NCI-H524 treated with DMSO at 0.1 percent for 48 hours (cell line): ENCODE measurements at places on chromosomes 3 and 15.

DNA sequence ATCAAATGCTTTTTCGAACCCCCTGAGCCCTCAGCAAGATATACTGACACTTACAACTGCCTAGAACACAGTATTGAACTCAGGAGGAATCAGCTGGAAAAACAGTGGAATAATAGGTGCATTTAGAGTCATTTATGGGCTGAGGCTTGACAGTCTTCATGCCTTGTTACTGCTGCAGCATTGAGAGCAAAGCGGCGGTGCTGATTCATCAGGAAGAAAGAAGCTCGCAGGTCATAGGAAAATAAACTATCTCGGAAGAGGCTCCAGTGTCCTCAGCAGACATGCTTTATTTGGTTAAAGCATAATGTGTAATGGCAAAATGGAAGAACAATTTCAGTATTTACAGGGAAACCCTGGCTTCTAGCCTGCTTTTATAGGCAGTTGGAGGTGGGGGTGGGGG, 30.1 kb upstream of the NEO1 start:
- no peak for DNase-seq

DNA sequence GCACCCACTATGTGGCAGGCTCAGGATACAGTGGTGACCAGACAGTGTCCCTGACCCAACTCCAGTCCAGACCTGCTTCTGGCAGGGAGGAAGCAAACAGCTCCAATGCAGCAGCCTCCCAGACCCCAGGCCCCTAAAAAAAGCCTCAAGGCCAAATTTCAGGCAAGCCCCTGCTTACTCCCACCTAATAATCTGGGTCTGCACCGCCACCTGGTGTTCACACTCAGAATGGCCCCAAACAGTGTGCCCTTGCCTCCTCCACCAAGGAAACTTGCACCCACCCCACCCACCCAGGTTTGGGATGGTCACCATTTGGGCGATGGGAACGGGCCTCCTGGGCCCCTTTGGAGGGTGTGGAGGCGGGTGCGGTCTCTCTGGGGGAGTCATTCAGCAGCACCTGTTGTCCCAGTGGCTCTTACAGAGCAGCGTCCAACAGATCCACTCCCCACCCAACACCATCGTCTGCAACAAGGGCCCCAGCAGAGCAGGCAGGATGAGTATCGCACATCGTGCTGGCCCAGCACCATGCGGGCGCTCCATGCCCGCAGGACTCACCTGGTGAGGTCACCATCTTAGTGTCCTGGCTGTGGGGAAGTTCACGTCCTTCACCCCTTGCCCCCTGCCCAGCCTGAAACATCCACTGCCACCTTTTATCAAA, 17.3 kb downstream of the C3orf18 start:
- DNase-seq: no peak

DNA sequence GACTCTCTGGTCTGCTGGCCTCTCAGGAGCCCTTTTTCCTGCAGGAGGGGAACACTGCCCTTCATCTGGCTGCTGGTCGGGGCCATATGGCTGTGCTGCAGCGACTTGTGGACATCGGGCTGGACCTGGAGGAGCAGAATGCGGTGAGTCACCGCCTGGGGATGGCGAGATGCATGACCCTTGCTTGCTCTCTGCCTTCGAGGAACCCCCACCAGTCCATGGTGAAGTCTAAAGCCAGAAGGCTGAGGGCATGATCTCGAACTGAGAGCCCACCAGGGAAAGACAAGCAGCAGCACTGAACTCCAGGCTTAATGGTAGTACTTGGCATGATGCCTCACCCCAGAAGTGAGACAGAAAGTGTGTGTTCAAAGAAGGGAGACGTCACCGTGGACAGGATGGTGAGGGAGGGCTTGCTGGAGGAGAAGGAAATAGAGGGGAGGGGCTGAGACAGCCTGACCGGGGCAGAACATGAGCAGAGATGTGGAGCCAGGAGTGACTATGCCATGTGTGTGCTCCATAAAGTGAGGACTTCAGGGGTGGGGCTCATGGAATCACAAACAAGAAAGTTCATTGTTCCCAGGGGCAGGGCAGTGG, 19.2 kb downstream of the ANKDD1A start:
- no peak for DNase-seq

DNA sequence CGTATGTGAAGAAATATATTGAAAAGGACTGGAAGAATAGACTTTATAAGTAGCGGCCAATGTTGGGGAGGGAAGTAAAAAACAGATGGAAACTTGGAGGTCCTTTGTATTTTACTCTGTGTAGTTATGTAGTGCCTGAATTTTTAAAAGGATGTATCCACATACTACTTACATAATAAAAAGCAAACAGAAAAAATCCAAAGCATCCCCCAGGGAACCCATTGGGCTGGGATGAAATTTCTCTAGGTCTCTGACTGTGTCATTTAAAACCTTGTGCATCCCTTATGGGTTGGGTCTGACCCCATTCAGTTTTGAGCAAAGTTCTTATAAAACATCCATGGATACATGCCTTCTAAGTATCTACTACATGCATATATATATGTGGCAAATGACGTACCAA, 141.1 kb downstream of the NR1D2 start:
- DNase-seq: no peak

- no peak for DNase-seq
Measured at GRCh38 chr15:74499366-74499765, 38.4 kb upstream of the UBL7 start.

- no peak for DNase-seq
Measured at GRCh38 chr3:143814443-143814889, 33.8 kb downstream of the SLC9A9 start.

- no peak for DNase-seq
Measured at GRCh38 chr15:101539492-101539891, 50.0 kb upstream of the PCSK6 start.

DNA sequence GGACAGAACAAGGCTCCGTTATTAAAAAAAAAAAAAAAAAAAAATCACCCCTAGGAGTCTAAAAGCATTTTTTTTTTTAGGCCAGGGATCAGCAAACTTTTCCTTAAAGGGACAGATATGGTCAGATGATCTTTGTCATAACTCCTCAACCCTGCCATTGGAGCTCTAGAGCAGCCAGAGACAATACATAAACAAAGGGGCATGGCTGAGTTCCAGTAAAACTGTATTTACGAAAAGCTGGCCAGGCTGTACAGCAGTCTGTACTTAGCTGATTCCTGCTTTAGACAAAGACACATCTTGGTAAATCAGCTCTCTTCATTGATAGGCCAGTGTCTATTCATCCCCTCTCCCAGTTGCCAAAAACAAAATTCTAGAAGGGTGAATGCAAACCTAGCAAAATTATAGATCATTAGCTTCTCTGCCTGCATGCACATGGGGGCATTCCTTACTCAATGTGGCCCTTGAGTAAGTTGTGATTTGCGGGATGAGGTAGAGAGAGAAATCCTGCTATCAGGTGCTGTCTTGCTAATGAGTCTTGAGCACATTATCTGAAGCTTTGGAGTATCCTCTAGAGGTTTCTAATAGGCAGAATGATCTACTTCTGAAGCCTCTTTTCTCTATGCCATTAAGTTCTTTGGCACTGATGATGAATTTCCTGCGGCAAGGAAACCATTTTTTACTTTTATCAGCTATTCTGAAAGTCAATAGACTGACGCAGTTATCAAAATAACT, 35.2 kb downstream of the SENP8 start:
- no peak for DNase-seq
